Activated CD8-positive, alpha-beta memory T cell treated with anti-CD3 and anti-CD28 coated beads, Interleukin-2, amount 50 U/mL, for 48 hours (primary cell): ENCODE measurements at places on chromosomes 13 and 19.

DNA sequence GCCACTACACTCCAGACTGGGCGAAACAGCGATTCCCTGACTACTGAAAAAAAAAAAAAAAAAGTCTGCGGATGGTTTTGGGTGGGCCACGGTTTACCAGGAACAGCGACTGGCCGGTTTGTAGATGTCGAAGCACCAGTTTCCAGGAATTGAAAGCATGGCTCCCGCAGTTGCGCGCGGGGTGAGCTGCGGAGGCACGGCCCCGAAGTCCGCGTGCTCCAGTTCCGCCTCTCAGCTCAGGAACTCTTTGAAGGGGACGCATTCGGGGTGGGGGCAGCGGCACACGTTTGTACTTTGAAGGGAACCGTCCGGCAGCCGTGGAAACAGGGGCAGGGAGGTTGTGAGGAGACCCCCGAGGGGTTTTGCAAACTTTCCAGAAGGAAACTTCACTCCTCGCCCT, 27.1 kb upstream of the PABPC3 start:
- no peak for DNase-seq

DNA sequence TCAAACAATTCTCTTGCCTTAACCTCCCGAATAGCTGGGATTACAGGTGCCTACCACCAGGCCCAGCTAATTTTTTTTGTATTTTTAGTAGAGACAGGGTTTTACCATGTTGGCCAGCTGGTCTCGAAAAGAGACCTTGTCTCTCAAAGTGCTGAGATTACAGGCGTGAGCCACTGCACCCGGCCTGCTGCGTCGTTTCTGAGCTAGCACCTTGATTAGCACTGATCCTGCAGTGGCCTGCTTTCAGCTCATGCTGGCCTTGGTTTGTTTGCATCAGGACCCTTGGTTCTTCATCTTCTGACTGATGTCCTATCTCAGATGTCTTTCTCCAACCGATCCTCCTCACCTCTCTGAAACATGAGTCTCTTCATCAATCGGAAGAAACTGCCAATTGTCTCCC, 4.9 kb upstream of the TFDP1 start:
- peak; percentile 18 for DNase-seq

GRCh38 chr13:30300596-30300995, 6.8 kb downstream of the KATNAL1 start:
- DNase-seq, result no peak

GRCh38 chr19:51327066-51328001, 14.6 kb downstream of the VSIG10L start:
- peak; percentile 86 for DNase-seq

- no peak for DNase-seq
Measured at GRCh38 chr13:24116131-24116530, 44.4 kb upstream of the SPATA13 start.

DNA sequence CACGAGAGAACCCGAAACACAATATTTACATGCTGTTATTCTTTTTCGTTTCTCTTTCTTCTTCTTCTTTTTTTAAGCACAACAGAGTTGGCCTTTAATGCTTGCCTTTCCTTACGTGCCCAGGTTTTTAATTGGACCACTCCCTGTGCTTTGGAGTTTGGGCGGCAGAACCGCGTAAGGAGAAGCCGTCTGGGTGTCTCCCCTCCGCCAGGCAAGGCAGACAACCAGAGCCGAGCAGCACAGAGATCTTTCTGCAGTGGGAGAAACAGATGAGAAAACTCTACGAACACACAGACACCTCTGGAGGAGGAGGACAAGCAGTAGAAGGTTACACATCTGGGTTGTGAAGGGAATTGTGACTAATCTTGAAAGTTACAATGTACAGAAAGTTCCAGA, 150.0 kb upstream of the UBL3 start:
- no peak for DNase-seq

GRCh38 chr19:17075864-17076542, 426 bp downstream of the MYO9B start:
- peak; percentile 77 for DNase-seq

GRCh38 chr13:80717776-80718175, 376.9 kb upstream of the SPRY2 start:
- no peak for DNase-seq

- no peak for DNase-seq
Measured at GRCh38 chr13:40318366-40318765, 348.1 kb downstream of the FOXO1 start.

DNA sequence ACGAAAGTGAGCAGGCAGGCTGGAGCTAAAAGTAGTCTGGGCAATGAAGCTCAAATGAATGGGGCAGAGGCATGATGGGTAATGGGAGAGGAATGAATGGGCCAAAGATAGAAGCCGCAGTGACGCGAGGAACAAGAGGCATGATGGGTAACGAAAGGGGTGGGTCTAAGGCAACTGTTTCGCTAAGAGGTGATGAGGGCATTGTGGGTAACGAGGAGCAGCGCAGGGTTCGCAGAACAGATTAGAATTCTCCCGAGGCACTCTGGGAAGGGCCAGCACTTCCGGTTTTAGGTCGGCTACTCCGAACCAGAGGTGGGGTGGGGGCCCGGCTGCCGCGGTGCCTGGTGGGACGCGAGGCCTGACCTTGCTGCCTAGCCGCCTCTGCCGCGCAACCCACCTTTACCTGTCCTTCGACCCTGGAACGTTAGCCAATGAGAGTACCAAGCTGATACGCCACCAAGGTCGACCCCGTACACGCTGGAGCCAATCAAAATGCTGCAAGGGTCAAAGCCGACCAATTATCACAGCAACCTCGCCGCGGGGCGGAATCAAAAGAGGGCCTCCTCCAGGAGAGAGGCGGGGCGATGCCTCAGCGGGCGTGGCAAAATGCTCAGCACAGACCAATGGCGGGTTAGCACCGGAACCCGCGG, 563 bp upstream of the TOMM40 start:
- DNase-seq, result no peak

DNA sequence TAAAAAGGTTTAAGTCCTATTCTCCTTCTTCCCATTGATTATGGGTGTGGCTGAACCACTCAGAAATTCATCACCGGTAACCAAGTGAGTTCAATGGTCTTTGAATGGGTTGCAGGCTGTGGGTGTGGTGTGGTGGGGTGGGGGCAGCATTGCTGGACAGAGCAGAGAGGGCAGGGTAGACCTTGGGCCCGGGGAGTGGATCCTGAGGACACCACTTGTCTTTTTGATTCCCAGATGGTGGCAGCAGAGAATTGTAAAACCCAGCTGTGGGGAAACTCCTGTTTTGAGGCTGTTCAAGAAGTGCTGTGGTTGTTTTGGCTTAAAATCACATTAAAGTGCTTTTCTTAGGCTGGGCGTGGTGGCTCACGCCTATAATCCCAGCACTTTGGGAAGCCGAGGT, 45.8 kb upstream of the RGCC start:
- no peak for DNase-seq

DNA sequence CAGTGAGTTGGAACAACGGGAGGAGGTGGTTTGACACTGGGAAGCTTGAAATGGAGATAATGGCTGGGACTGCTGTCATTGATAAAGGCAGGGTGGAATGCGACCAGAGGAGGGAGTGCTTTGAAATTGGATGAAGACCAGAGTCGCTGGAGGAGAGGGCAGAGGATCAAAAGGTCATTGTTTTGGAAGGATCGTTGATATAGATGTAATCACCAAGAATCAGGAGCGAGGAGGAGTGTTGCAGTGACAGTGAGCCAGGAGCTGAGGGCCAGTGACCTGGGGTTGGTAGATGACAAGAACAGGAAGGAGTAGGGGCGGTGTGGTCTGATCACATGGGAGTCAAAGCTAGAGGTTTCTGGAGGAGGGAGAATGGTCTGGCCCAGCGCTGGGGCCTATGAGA, 25.3 kb downstream of the TM9SF2 start:
- no peak for DNase-seq

DNA sequence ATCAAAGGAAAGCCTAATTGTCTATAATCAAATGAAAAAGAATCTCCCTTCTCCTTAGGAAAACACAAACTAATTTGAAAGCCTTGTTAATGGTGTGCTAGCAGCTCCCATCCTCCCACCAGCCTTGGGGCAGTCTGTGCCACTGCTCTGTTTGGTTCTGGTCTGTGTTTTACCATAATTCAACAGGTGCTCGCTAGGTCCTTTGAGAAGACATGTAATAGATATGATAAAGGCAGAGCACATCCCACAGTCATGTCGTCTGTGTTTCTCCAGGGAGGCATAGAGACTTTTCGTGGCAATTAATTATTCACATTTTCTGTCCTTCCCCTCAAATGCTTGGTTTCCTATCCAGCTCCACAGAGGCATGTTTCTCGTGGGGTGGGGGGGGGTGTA, 23.8 kb downstream of the FAM124A start:
- no peak for DNase-seq

- no peak for DNase-seq
Measured at GRCh38 chr19:531753-532560, at the start of gene CDC34. TSS of gene CDC34 (plus strand) at chr19:531760. CDS start at chr19:531932, 172 bp downstream.

GRCh38 chr13:76667551-76667950, 218.7 kb downstream of the KCTD12 start:
- no peak for DNase-seq
